Foreskin keratinocyte (primary cell): ENCODE measurements at places on chromosomes 11 and 22.
A peak's percentile ranks its signal among the peaks of the same experiment; 100 is the strongest.

- DNase-seq, result no peak
Observed at GRCh38 chr11:112222303-112222702, 3.9 kb upstream of the PTS start.

DNA sequence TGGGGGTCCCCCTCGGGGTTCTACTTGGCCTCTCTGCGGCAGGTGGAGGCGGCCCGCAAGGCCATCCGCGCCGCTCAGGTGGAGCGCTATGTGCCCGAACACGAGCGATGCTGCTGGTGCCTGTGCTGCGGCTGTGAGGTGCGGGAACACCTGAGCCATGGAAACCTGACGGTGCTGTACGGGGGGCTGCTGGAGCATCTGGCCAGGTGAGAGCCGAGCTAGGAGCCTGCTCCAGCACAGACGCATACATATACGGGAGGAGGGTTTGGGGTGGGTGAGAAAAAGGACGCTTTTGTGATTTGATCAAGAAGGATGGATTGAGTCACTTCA is 415 bp downstream of the CENATAC start:
- DNase-seq, result peak; percentile 12

GRCh38 chr11:55966391-55966790 is 3.4 kb downstream of the OR10AG1 start:
- DNase-seq, result no peak

DNA sequence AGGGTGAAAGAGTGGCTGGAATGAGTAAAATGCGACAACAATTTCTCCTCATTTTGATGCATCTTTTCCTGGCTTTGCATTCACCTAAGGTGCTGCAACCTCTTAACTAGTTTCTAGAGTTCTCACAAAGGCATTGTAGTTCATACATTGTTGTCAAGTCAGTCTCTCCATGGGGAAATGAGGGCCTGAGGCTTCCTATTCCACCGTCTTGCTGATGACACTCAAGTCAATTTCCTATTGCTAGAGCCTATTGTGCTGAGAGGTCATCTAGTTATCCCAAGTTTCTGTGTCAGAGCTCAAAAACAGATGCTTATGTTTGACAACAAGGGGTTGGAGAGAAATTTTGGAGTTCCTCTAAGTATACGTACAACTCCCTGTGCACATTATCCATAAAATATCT is 11.6 kb upstream of the MS4A6A start:
- DNase-seq, result no peak

GRCh38 chr11:30578406-30578805 is 7.7 kb downstream of the MPPED2 start:
- no peak for DNase-seq

- no peak for DNase-seq
Observed at GRCh38 chr11:60378354-60378753, at the start of gene MS4A7. Gene MS4A7, plus strand, starts transcription at chr11:60378532. Its CDS starts 4,610 bp downstream, at chr11:60383142.

- no peak for DNase-seq
Observed at GRCh38 chr11:44868021-44868420, 82.7 kb downstream of the TP53I11 start.

GRCh38 chr11:64121663-64122410 is 44.1 kb downstream of the MACROD1 start:
- peak; percentile 79 for DNase-seq

DNA sequence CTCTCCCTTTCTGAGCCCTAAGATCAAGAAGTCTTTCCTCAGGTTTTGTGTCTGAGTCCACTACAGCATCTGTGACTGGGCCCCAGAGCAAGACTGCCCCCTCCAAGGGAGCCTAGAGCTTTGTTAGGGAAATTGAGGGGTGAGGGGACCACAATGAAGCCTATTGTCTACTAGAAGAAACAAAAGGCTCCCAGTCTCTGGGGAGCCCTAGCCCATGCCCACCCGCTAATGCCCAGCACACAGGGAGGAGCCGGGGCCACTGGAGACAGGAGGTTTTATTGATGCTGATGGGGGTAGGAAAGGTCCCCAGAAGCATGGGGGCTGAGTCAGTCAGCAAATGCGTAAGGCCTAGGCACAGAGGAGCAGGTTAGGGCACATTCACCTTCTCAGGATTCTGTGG is 14.0 kb downstream of the RHOG start:
- DNase-seq, result no peak

DNA sequence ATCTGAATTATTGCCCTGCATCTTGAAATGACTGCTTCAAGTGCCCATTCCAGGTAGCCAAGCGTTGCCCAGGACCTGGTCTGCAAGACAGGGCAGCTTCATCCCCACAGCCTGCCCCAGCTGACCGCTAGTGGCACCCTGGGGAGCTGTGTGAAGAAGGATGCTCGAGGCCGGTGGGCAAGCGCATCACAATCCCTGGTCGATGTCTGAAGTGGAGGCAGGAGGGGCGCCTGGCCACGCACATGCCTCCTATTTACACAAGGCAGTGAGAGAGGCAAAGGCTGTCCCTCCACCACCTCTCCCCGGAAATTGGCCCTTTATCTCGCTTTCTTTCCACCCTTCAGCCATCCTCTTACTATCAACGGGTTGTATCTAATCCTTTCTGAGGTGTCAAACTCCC is 28.1 kb upstream of the PHF21A start:
- no peak for DNase-seq

DNA sequence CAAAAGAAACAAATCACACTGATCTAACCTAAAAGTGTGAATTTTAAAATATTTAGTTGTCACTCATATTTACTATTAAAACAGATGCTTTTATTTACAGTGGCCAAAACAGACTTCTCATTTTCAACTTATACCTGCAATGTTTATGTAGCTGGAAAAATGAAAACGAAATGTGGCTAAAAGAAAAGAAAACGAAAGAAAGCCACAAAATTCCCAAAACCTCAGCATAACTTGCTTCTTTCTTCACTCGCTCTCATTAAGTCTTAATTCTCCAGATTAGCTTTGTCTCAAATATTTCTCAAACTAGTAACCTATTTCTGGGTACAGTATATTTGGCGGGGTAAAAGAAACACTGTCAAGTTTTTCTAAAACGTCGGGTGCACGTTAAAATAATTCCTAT is 693 bp downstream of the CSTF3 start:
- no peak for DNase-seq

DNA sequence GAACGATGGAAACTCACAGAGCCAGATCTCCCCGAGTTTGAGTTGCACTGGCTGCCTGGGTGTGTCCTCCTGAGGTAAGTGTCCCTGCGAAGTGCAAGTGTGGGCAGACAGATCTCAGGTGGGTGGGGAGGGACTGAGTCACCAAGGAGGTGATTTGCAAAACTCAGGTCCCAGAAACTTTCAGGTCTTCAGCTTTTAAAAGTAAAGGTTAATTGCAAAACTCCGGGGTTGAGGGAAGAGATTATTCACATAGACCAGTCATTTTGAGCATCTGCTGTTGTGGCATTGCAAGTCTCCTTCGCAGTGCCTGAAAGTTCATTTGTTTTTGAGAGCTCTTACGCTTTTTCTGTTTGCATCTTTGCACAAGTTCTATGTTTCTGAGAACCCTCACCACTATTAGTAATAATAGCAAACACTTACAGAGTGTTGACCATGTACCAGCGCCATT is 7.1 kb downstream of the CD44 start:
- no peak for DNase-seq

GRCh38 chr11:91435694-91436395 is 788.8 kb upstream of the FAT3 start:
- no peak for DNase-seq

DNA sequence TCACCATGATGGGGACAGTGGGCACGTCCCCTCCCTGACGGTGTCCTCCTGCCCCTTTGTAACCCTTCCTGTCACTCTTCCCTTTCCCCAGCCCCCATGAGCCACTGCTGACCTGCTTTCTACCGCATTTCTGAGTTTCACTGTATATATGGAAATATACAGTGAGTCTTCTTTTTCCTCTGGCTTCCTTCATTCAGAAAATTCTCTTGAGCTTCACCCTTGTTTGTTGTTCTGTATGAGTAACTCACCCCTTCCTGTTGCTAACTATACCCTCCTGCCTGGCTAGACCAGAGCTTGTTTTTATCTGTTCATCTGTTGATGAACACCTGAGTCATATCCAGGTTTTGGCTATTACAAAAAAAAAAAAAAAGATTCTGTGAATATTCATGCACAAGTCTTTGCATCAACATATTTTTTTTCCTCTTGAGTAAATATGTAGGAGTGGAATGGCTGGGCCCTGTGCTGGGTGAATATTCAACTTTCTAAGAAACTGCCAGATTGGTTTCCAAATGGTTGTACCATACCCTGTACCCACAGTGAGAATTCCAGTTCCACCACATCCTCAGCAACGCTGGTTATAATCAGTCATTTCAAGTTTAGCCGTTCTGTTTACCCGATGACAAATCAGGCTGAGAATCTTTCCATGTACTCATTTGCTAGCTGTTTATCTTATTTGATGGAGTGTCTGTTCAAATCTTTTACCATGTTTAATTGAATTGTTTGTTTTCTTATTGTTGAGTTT is 62.0 kb downstream of the IGF2 start:
- DNase-seq, result peak; percentile 94

- no peak for DNase-seq
Observed at GRCh38 chr11:569158-569885, 6.9 kb upstream of the PHRF1 start.

DNA sequence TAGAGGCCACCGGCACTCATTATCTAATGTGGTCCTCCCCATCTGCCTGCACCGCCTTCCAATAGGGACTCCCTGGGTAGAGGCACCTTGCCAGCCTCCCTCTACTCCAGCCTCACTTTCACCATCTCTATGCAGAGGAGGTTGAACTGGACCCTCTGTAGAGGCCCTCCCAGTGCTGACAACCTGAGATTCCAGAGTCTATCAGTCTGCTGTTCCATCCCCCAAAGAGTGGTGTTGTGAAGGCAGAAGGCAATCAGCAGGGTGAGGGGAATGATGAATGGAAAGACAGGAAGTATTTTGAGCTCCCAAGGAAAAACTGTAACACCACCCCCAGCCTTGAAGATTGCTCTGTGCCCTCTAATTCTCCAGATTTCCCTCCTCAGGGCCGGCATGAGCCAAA is 77.9 kb downstream of the THAP12 start:
- DNase-seq, result no peak

DNA sequence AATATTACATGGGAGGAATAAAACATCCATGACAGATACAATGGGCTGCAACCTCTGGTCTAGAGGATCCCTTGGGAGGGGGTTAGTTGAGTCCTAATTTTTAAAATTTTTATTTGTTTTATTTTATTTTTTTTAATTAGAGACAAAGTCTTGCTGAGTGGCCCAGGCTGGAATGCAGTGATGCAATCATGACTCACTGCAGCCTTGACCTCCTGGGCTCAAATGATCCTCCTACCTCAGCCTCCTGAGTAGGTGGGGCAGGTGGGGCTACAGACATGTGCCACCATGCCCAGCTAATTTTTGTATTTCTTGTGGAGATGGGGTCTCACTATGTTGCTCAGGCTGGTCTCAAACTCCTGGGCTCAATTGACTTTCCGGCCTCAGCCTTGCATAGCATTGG is 43.1 kb downstream of the FDX1 start:
- peak; percentile 22 for DNase-seq

GRCh38 chr22:17120281-17120680 is 879 bp downstream of the TMEM121B start:
- no peak for DNase-seq

DNA sequence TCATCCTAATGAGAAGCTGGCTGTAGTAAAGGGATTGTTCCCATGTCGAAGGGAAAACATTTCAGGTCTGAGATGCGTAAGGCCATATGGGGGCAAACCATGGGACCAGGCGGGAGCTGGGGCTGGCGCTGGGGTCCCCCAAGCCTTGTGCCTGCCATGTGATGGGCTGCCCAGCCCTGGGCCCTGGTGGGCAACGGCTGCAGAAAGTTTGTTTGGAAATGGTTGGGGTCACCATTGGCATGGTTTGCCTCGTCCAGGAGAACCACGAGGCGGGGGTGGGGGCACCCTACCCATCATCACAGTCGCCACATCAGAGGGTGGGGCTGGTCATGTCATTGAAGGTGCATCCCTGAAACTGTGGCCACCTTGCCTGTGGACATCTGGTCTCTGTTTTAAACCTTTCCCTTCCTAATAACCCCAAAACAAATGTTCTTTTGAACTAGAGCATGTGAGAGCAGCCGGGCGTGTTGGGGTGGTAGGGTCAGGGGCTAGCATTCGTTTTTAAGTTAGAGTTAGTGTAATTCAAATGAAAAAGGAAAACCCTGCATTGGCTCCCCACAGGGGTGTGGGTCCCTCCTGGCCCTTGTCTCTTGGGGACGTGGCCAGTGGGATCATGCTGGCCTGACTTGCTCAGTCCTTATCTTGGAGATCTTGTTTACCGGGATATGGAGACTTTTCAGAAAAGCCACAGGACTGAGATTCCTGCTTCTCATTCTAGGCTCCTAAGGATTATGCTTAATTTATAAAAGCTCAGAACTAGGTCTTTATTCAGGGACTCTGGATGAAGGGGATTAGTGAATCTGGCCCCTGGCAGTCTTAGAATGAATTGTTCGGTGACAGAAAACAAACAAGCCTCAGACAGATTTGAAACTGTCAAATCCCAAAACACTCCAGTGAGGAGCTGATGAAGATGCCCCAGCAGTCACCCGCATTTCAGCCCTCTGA is 98.5 kb downstream of the CTTN start:
- no peak for DNase-seq

- DNase-seq, result no peak
Observed at GRCh38 chr11:11845551-11845950, 3.8 kb downstream of the USP47 start.

GRCh38 chr22:36562261-36562835 is 33.4 kb upstream of the EIF3D start:
- no peak for DNase-seq
